Liver (tissue), 10 donors: ENCODE measurements at places on chromosomes 1 and 21. TPM values are rescaled to one million over a fixed set of nuclear protein-coding genes. Genes with fewer than 3 reads are reported as not detected.

DNA sequence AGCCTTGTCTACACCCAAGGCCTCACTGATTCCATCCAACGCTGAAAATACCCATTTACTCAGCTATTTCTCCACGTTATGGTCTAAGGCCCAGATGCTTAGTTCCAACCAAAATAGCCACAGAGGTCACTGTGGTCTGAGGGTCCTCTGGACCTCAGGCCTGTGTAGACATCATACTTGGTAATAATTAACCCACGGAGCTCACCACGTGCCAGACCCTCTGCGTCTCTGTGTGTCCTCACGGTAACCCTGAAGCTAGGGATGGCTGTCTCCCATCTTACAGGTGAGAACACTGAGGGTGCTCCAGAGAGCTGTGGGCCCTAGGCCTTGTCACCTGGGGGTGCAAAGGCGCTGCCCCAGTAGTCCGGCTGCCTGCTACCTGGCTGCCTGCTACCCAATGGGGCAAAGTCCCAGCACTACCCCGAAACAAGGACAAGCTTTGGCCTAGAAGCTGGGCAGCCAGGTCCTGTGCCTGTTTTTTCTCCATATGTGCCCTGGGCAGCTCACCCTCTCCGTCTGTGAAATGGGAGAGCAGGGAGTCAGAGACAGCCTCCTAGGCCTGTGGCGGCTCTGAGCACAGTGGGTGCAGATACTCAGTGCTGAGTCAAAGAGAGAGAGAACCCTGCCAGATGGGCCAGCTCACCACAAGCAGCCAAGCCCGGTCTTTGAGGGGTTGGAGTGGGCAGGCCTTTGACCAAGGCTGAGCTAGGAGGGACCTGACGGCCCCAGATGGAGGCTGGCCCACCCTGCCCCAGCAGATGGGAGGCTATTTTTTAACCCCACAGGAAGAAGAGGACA lies 17.0 kb upstream of the RUNX3 start:
- no peak overlapping the region for H3K27ac ChIP-seq
- H3K27me3 ChIP-seq, result no peaks in the 10 kb centered on the region
- DNase-seq, result no peak
- H3K36me3 ChIP-seq, result no peaks in the 10 kb centered on the region
- no peak overlapping the region for H3K4me3 ChIP-seq
- peaks cover 3% of the 10 kb centered on the region for H3K4me1 ChIP-seq

GRCh38 chr1:244214009-244214967 lies 163.2 kb downstream of the ZBTB18 start:
- no peaks in the 10 kb centered on the region for H3K27me3 ChIP-seq
- no peak overlapping the region for H3K4me3 ChIP-seq
- DNase-seq, result no peak
- no peak overlapping the region for H3K27ac ChIP-seq
- no peaks in the 10 kb centered on the region for H3K4me1 ChIP-seq

- H3K4me3 ChIP-seq, result no peak overlapping the region
- no peaks in the 10 kb centered on the region for H3K27me3 ChIP-seq
- H3K36me3 ChIP-seq, result no peaks in the 10 kb centered on the region
- H3K4me1 ChIP-seq, result no peaks in the 10 kb centered on the region
- no peak overlapping the region for H3K27ac ChIP-seq
Observed at GRCh38 chr1:248404024-248404423, 1.2 kb downstream of the OR2T1 start.

GRCh38 chr1:71166178-71167173 lies 85.6 kb upstream of the ZRANB2 start:
- no peak overlapping the region for H3K4me3 ChIP-seq
- H3K27me3 ChIP-seq, result no peaks in the 10 kb centered on the region
- no peak for DNase-seq
- H3K36me3 ChIP-seq, result no peaks in the 10 kb centered on the region

The LIN28A gene
- total RNA-seq, result not detected

The BRINP3 gene
- total RNA-seq, result not detected
